Hematopoietic multipotent progenitor cell treated with erythropoietin and hydrocortisone succinate and interleukin-3 and kit ligand, for 17 days (in vitro differentiated cells): ENCODE measurements at places on chromosomes 13 and 19.
A peak's percentile ranks its signal among the peaks of the same experiment; 100 is the strongest.

GRCh38 chr13:44048326-44048725, 168.6 kb downstream of the LACC1 start:
- no peak for DNase-seq

GRCh38 chr19:46299004-46299509, 2.2 kb downstream of the HIF3A start:
- peak; percentile 88 for DNase-seq

DNA sequence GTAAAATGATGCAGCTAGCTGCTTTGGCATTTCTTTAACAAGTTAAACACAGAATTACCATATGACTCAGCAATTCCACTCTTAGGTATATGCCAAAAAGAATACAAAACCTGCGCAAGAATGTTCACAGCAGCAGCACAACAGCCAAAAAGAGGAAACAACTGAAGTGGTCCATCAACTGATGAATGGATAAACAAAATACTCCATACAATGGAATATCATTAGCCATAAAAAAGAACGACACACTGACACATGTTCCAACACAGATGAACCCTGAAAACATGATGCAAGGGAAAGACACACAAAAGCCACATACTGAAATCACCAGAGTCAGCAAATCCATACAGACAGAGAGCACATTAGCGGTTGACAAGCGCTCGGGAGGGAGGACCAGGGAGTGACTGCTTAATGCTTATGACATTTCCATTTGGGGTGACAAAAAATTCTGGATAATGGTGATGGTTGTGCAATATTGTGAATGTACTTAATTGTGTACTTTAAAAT, 3.0 kb downstream of the PCID2 start:
- DNase-seq, result peak; percentile 40

GRCh38 chr19:13055213-13056051, 47.2 kb downstream of the LYL1 start:
- no peak for DNase-seq

GRCh38 chr13:114047358-114047881, 73.5 kb upstream of the C13orf46 start:
- no peak for DNase-seq

GRCh38 chr19:29672933-29673336, 7.7 kb downstream of the PLEKHF1 start:
- no peak for DNase-seq

DNA sequence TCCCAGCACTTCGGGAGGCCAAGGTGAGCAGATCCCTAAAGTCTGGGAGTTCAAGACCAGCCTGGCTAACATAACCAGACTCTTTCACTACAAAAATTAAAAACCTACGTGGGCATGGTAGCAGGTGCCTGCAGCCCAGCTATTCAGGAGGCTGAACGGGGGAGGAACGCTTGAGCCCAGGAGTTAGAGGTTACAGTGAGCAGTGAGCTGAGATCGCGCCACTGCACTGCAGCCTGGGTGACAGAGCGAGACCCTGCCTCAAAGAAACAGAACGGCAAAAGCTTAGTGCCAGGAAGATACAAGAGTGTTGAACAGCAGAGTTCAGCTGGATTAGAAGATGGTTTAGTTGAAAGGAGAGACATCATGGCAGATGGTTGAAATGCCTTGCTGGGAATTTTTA, 24.1 kb upstream of the RNF113B start:
- DNase-seq, result no peak

DNA sequence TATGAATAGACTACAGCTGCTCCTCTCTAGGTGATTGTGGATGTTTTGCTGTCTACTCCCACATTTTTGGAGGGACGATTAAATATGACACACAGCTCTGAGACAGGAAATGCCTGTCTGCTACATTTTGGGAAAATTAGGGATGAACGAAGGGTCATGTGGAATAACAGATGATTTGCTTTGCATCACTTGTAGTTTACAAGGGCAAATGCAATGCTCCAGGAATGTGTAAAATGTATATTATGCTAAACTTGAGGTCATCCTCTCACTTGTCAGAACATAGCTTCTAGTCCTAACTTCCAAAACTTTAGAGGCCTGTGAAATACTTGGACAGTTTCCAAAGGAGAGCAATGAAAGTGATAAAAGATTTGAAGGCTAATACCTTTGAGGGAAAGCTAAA, 284.2 kb upstream of the DACH1 start:
- no peak for DNase-seq

DNA sequence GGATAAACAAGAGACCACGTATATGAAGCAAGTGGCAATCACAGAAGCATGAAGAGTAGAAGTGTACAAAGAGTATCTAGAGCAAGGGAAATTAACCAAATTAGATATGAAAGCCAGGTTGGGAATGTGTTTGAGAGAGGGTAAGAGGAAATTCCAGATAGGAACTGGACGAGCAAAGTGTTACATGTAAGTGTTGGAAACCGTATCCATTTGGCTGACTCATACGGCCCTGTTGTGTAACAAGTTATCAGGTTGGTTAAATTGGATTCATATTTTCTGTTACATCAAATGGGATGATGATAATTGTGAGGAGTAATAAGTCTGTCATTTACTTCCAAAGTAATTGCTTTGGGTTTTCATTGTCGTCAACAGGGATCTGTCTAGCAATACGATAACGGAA, 46.7 kb downstream of the RXFP2 start:
- DNase-seq, result no peak

- DNase-seq, result no peak
These were observed 50.6 kb upstream of the PCDH20 start for GRCh38 chr13:61466280-61466679.

DNA sequence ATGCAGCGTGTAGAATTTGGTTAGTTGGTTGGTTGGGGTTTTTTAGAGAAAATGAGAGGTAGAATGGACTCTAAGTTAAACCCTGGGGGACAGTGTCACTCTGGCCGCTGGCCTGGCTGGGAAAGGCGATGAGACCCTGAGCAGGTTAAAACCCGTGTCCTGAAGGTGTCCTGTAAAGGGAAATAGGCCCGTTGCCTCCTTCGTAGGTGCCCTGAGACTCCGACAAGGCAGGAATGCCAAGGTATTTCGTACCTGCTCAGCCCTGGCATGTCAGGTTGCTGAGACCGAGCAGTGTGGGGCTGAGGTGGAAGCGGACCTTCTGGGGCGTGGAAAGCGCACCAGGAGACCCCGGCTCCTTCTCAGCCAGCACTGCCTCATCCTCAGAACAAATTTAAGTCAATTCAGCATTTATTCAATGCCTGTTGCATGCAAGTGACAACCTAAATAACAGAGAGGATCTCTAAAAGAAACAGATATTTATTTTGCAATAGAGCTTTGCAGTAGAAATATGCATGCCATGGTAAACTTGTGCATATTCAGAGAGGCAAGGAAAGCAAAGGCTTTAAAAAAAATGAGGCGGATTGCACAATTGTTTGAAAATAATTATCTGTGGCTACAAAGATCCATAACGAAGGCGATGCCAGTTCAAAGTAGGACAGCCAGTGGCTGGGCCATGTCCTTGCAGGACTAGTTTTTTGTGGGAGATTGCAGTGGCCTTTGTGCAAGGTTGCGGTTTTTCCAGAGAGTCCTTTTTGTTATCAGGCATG, 1.4 kb upstream of the RAB20 start:
- no peak for DNase-seq

DNA sequence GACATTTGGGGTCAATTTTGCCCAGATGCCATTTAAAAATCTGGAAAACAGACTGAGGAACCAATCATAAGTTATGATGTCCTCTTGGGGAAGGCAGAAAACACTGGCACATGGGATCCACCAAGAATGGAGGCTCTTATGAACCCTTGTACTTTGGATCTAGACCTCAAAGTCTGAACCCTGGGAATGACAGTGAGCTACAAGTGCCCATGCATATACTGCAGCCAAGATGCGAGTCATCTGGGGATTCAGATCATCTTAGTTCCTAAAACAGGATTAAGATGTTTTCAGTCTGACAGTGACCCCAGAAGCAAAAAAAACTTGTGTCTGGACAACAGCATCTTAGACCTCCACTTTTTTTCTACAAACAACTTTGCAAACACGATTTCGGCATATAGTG, 100.2 kb upstream of the SIAH3 start:
- DNase-seq, result no peak

- no peak for DNase-seq
These were observed 79.2 kb upstream of the SLC10A2 start for GRCh38 chr13:103145442-103145841.

- no peak for DNase-seq
These were observed 2.2 kb upstream of the KCNC3 start for GRCh38 chr19:50331221-50331993.

GRCh38 chr19:55345818-55346724, 6.4 kb downstream of the KMT5C start:
- peak; percentile 79 for DNase-seq

DNA sequence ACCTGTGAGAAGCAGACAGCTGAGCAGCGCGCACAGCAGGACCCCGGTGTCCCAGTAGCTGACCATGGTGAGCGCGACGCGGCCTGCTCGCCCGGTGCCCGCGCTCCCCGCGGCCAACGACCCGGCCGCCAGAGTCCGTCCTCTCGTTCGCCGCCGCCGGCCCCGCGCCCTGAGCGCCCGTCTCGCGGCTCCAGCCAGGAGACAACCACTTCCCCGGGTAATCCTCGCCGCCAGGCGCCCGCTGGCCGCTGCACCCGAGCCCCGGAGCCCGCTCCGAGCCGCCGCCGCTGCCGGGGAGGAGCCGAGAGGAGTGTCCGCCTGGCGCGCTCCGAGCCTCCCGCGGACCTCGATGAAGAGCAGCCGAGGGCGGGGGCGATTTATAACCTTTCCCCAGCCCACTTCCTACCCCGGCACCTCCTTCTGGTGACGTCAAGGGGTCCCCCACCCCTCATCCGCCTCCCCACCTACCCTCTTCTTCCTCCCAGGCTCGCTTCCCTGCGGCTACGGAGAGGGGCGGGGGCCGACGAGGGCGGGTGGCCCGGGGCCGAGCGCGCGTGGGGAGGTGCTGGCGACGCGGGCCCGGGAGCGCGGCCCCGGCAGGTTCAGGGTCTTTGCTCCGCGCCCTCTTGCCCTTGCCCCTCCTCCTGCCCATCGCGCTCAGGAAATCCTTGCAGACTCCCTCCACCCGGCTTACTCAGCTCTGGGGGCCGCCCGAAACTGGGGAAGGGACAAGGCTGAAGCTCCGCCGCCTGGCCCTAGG, at the start of gene FLT1:
Gene FLT1 (minus strand): TSS at position 351 of the 760 bp plus-strand sequence. CDS start 285 bp downstream, at position 66.
- no peak for DNase-seq

DNA sequence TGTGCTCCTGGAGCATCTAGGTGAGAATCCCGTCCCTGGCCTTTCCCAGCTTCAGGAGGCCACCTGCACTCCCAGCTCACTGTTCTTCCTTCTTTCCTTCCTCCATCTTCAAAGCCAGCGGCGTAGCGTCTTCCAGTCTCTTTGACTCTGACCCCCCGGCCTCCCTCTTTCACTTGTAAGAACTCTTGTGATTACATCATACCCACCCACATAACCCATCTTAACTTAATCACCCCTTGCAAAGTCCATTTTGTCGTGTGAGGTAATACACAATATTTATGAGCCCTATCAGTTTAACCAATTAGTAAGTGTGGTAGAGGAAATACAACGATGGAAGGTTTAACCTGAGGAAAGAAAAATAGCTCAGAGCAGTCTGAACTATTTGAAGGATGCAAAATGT, 4.6 kb upstream of the CDC16 start:
- no peak for DNase-seq

- DNase-seq, result no peak
These were observed 11.1 kb downstream of the CYP4F3 start for GRCh38 chr19:15651791-15652190.

GRCh38 chr19:38383743-38384142, 4.1 kb downstream of the GGN start:
- no peak for DNase-seq

DNA sequence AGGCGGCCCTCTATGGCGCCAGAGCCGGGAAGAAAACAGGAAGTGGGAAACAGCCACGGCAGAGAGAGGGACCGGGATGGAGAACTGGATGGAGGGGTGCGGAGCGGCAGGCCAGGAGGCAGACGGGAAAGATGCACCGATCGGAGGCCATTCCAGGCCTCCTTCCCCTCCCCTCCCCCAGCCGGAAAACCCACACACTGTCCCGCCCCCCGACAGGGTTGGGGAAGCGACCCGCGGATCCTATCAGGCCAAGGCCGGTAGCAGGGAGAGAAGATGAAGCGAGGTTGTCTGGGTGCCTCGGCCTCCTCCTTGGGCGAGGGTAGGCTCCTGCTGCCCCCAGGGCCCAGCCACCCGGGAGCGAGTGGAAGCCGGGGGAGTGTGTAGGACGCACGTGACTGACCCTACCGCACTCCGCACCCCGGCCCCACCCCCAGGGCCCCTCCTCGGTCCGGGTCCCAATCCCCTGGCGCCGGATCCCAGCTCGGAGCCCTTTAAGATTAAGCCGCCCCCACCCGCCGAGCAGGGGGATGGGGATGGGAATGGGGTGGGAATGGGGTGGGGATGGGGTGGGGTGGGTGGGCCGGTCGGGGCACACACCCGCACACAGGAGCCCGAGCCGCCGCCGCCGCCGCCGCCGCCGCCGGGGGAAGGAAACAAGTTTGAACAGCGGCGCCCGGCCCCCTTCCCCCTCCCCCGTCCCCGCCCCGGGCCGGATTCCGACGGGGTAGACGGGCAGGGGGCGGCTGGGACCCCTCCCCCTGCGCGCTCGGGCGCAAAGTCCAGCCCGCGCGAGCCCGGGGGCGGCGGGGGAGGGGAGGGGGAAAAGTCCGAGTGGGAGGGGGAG, 1.5 kb downstream of the ERF start:
- DNase-seq, result peak; percentile 50

DNA sequence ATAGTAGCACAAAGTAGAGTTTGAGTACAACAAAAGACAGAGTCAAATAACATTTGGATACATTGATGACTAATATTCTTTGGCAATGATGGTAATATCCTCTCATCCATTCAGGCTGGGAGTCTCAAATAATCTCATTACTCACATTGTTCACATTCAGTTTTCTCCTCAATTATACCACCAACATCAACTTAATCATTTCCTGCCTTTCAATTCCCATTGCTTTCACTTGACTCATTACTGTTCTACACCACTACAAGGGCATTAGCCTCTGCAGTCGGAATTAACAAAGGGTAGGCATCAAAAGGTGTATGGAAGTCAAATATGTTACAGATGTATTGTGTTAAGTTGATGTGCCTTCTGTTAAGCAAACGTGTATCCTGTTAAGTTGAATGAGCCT, 518.4 kb upstream of the SLITRK1 start:
- no peak for DNase-seq

GRCh38 chr19:33194886-33195644, 935 bp downstream of the LRP3 start:
- DNase-seq, result no peak

DNA sequence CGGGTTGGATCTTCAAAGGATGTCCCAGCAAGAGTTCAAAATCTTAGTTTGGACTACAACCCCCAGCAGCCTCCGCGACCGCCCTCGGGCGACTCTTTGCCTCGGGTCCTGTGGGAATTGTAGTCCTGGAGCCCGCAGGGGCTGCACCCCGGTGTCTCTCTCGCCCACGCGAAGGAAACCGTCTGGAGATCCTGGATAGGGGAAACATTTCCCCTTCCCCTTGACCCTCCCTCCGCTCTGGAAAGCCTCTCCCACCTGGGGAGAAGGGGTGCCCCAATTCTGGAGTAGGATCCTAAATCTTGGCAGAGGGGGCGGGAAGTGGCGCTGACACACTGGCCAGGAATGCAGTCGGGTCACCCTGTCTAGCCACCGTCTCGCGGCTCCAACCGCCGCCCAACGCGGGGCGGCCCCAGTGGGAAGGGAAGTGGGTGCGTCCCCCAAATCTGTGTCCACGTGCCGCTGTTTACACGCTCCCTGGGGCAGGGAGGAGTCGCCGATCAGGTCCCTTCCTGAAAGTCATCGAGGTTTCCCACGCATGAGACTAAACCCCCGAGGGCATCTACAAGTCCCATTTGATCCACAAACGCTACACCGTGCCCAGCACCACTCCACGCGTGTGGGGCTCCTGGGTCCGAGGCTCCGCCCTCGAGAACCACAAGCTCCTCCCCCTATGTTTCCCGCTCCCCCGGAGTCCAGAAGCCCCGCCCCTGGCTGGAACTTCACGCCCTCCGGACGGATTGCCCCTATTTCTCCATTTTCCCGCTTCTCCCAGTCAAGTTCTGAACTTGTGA, 761 bp upstream of the PPP1R13L start:
- DNase-seq, result peak; percentile 77
